ENCODE measurements at places on chromosomes 7 and 10.

- DNase-seq: no peak
Measured at GRCh38 chr10:90917968-90918318, 2.9 kb downstream of the ANKRD1 start.

- DNase-seq: no peak
Measured at GRCh38 chr7:52992001-52992400, 43.4 kb upstream of the POM121L12 start.

DNA sequence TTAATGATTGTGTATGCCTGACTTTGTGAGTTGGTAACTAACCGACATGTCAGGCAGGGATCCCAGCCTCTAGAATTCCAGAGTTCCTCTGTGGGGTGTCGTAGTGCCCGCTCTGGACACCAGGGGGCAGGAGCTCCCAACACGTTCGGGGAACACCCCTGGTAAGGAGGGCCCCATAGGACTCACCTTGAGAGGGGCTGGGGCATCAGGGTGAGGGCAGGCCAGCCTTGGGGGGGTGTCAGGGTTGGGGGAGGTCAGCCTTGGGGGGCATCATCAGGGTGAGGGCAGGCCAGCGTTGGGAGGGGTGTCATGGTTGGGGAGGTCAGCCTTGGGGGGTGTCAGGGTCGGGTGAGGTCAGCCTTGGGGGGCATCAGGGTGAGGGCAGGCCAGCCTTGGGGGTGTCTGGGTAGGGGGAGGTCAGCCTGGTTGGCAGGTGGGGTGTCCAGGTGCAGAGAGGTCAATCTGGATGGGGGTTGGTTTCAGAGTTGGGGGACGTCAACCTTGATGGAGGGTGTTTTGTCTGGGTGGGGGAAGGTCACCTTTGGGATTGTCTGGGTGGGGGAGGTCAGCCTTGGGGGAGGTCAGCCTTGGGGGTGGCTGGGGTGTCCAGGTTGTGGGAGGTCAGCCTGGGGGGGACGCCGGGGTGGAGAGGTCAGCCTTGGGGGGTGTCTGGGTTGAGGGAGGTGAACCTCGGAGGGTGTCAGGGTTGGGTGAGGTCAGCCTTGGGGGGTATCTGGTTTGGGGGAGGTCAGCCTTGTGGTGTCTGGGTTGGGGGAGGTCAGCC is 45.6 kb upstream of the SUN1 start:
- peak; percentile 9 for DNase-seq

GRCh38 chr7:23246555-23246954 is at the start of gene GPNMB:
TSS of gene GPNMB (plus strand) at chr7:23246775. CDS start at chr7:23246858, 83 bp downstream.
- DNase-seq: no peak

- no peak for DNase-seq
Measured at GRCh38 chr10:5862360-5862961, 27.2 kb downstream of the ANKRD16 start.

DNA sequence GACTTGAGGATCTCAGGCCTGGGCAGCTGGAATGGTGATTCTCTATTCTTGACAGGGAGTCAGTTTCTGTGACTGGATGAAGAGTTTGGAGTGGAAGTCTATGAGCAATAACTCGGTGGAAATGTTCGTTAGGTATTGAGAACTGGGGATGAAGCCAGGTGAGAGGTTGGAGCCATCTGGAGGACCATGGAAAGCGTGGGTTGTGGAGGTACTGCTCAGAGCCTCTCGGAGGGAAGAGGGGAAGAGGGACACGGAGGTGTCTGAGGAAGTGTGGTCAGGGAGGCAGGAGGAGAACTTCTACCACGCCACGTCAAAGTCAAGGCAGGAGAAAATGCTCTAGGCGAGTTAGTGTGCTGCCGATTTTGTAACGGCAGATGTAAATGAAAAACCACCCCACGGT is 430.7 kb downstream of the DPP6 start:
- no peak for DNase-seq

DNA sequence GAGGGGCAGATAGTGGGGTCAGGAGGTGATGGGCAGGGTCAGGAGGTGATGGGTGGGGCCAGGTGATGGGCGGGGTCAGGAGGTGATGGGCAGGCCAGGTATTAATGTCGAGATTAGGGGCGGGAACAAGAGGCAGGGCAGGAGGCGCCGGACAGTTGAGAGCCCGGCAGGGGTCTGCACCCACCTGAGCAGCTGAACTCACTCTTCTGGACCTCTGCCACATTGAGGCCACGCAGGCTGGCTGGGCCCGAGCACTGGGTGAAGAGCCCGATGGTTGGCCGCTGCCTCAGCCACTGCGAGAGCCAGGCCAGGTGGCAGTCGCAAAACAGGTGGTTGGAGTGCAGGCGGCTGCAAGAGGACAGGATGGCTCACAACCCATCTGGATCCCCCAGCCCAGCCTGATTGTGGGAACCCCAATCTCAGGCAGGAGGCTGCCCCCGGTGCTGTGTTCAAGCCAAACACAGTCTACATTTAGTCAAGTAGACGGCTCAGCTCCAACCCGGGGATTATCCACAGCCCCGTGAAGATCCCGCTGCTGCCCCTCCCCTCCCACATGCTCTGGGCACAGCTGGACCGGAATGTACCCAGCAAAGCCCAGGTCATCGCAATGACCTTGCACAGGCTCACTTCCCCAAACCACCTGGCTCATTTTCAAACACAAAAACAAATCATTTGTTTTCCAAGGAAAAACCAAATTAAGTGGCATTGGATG is 122.3 kb downstream of the SLIT1 start:
- no peak for DNase-seq

Data from Kasumi-1 (cell line).